ENCODE measurements at places on chromosomes 1 and 21. TPM values are rescaled to one million over a fixed set of nuclear protein-coding genes. Genes with fewer than 3 reads are reported as not detected.

The CRYAA gene
- not detected for total RNA-seq

The SELENBP1 gene
- 129 TPM for total RNA-seq

The KHDRBS1 gene
- total RNA-seq, result 59.6 TPM

The AJAP1 gene
- total RNA-seq, result not detected

The HTR6 gene
- total RNA-seq, result not detected
